Activated T-helper 1 cell treated with anti-CD3 and anti-CD28 coated beads, Interleukin-2, amount 50 U/mL, for 16 hours (primary cell): ENCODE measurements at places on chromosomes 3 and 15.

GRCh38 chr15:91335702-91336101 is 235.6 kb downstream of the SV2B start:
- DNase-seq: no peak

DNA sequence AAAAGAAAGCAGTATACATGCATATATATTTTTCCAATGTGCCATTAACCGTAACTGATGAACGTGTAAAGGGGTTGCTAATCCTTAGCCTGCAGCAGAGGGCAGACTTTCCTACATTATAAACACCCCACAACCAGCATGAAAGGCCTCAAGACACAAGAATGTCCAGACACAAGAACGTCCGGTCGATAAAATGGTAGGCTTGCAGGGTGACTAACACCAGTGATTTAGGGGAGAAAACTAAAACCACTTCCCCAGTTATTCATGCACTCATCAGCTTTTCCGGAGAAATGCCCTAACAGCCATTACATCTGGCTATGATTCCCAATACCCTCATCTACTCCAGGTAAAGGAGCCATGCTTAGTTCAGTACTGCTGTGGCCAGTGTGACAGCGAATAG is 57.4 kb downstream of the LRTM1 start:
- DNase-seq: no peak

GRCh38 chr15:85614059-85614458 is 180.7 kb downstream of the KLHL25 start:
- DNase-seq: no peak

- DNase-seq: no peak
Observed at GRCh38 chr15:99680276-99680675, 53.0 kb downstream of the LYSMD4 start.

GRCh38 chr15:26438718-26439117 is 334.1 kb downstream of the GABRB3 start:
- DNase-seq: no peak

DNA sequence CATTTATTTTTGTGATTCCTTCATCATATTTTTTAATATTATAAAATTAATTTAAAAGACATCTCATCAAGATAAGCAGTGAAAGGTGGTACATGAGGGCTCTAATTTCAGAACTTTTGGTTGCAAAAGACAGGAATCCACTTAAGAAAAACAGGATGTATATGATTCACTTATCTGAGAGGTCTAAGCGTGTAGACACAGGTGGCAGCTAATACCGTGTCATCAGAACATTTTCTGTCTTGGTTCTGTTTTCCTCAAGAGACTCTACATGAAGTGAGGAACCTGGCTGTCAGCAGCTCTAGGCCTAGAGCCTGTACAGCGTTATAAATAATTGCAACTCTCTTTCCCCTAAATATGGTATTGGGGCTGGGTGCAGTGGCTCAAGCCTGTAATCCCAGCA is 433.7 kb upstream of the NAALADL2 start:
- DNase-seq: no peak

GRCh38 chr15:43105778-43106485 is at the start of gene UBR1:
TSS of gene UBR1 (minus strand) at chr15:43106038. CDS start at chr15:43106022, 16 bp downstream.
- peak; percentile 69 for DNase-seq

DNA sequence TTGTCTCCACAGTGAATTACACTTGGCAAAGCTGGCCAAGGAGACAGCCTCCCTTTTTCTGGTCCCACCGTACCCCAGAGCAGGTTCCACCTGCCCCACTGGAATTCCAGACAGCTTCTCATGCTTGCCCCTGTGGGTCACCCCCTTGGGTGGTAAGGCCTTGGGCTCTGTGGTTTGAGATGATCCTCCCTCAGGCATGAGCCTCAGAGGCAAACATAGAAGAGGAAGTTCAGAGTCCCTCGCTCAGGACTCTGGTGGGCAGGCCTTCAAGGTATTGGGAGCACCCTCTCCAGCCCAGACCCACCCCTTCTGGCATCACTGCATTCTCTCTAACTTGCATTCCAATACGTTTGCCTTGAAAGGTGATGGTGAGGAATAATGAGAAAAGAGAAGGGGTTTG is 17.6 kb upstream of the UBA7 start:
- DNase-seq: no peak

DNA sequence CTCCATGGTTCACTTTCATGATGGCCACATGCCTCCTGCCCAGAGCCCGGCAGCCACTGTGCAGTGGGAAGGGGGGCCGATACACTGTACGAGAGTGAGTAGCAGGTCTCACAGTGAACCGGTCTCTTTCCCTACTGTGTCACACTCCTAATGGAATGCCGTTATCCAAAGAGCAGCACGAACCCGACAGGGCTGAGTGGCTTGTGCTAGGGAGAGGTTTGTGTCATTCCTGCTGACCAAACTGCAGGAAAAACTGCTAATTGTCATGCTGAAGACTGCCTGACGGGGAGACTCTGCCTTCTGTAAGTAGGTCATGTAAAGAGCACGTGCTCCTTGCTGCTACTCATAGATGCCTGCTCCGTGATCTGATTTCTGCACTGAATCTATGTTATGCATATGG is 105.1 kb downstream of the ARPP21 start:
- DNase-seq: no peak

- DNase-seq: no peak
Observed at GRCh38 chr3:140093742-140094141, 158.8 kb downstream of the CLSTN2 start.

- no peak for DNase-seq
Observed at GRCh38 chr3:80350771-80351170, 583.0 kb upstream of the ROBO1 start.

DNA sequence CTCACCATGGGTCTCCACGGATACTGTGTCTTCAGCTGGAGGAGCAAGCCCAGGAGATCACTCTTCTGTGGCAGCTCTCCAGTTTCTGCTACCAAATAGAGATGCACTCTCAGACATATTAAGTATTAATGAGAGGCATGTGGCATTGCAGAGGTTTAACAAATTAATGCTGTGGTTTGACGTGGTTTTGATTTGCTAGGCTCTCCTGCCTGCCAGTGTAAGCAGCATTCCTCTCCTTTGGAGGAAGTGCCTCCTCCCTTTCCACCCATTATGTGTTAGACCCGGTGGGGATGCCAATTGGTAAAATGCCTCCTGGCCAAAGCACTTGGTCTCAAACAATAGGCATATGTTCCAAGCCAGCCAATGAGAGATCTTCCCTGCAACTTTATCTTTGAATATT is 124.8 kb downstream of the MYLK start:
- no peak for DNase-seq

- no peak for DNase-seq
Observed at GRCh38 chr3:172341482-172342059, 106.7 kb downstream of the GHSR start.

- DNase-seq: no peak
Observed at GRCh38 chr15:47337836-47338235, 379.5 kb upstream of the SEMA6D start.

DNA sequence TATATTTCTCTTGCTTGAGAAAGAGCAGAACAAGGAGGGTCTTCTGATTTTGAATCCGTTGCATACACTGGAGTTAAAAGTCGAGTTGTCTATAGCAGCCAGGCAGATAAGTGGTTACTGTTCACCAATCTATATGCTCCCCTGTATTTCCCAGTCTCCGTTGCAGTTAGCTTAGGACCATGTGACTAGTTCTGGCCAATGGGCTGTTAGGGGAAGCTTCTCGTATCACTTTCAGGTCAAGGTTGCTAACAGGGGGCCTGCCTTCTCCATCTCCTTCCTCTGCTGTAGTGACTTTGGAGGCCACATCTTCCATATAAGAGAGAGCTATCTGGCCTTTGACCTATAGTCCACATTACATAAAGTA is 188.5 kb upstream of the KBTBD8 start:
- DNase-seq: no peak

- DNase-seq: no peak
Observed at GRCh38 chr3:130779031-130779430, 32.4 kb upstream of the PIK3R4 start.

DNA sequence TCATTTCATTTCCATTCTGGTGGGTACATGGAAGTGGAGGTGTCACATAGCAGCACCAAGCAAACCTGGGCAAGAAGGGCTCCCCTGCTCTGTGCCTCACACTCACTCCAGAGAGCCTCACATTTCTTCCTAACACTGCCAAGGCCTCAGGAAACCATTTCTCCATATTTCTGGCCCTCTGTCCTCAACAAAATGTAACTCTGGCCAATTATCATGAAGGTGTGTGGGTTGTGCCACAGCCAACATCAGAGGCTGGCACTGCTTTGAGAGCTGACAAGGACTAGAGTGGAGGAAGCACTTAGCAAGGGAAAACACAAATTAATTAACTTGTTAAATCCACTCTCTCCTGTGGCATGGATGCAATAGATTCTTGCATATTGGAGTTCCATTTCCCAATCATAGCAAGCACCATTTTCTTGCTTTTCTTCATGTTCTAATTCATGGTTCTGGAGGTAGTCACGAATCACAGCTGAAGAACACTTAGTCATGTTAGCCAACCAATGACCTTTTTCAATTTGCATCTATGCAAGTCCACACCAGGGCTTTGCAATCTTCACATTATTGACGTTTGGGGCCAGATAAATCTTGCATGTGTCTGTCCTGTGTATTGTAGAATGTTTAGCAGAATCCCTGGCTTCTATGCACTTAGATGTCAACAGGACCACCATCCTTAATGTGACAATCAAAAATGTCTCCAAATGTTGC is 241.1 kb downstream of the PLCL2 start:
- DNase-seq: no peak

GRCh38 chr3:45180899-45181298 is 34.7 kb upstream of the CDCP1 start:
- no peak for DNase-seq

- no peak for DNase-seq
Observed at GRCh38 chr3:192918275-192918588, 576 bp upstream of the MB21D2 start.

- no peak for DNase-seq
Observed at GRCh38 chr3:127404221-127405009, 116.6 kb upstream of the PRR20G start.

DNA sequence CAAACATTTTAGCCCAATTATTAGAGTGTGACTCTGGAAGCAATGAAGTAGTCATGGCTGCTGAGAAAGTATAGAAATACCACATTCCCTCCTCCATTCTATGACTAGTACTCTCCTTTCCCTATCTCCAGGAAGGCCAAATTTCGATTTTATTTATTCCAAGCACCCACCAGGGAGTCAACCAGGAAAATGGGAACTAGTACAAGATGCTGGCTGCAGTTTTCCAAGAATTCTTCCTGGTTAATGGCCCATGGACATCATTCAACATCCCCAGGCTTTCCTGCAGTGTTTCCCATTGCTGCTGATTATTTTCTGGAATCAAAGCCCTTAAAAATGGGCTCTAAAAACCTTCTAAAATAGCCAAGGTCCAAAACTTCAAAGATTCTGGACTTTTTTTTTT is 247.9 kb upstream of the STT3B start:
- no peak for DNase-seq

- no peak for DNase-seq
Observed at GRCh38 chr3:148829926-148830325, 2.3 kb downstream of the CPB1 start.

DNA sequence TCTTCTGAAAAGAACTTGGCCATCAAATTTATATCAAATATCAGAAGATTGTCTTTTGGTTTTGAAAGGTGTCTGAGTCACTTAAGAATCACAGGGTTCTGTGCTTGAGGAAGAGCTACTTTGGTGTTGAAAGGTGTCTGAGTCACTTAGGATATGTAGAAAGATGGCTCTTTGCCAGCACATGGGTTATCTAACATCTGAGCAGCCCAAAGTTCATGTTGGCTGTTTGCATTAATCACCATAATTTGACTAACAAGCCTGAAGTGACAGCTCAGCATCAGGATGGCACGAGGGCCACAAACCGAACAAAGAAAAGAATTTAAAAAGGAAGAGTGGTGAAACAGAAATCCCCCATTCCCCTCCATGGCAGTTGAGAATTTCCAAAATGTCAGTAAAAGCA is 190.5 kb upstream of the CMC1 start:
- DNase-seq: no peak

GRCh38 chr15:96329403-96329981 is 1.0 kb upstream of the NR2F2 start:
- DNase-seq: no peak

DNA sequence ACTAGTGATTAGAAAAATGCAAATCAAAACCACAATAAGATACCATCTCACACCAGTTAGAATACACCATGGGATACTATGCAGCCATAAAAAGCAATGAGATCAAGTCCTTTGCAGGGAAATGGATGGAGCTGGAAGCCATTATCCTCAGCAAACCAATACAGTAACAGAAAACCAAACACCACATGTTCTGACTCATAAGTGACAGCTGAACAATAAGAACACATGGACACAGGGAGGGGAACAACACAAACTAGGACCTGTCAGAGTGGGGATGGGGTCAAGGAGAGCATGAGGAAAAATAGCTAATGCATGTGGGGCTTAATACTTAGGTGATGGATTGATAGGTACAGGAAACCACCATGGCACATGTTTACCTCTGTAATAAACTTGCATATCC is 36.0 kb upstream of the CCNL1 start:
- DNase-seq: no peak

- no peak for DNase-seq
Observed at GRCh38 chr3:46578973-46579755, 13.1 kb upstream of the LRRC2 start.

DNA sequence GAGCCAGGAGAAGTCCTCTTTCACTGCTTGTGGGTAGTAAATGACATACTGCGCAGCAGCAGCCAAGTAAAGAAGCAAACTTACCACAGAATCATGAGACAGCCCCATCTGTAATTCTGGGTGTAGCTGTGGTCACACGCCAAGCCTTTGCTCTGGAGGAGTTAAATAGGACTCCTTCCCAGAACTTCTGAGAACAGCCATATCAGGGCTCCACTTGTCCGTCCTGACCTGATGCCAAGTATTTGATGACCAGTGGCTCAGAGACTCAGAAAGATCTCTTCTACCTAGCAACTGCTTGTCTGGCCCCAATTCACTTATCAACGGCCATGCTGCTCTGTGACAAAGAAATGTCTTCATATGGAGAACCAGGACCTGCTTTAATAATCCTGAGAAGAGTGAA is 20.6 kb upstream of the GOLIM4 start:
- no peak for DNase-seq

DNA sequence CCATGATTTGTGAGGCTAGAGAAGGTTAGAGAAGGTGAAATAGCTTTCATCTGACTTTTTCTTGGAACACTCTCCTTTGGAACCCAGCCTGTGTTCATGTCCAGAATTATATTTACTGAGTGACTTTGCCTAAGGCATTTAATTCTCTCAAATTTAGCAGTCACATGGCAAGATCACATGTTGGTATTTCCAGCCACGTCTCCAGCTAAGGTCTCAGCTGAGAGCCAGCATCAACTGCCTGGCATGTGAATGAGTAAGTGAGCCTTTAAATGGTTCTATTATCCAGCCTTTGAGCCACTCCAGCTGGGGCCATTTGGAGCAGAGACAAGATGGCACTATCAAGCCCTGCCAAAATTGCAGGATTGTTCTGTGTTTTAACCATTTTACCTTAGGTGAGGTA is 130.2 kb upstream of the SGO1 start:
- DNase-seq: no peak
